Cerebellum (tissue), 4 donors: ENCODE measurements at places on chromosomes 6 and 20. TPM values are rescaled to one million over a fixed set of nuclear protein-coding genes. Genes with fewer than 3 reads are reported as not detected.
A peak's percentile ranks its signal among the peaks of the same experiment; 100 is the strongest.

DNA sequence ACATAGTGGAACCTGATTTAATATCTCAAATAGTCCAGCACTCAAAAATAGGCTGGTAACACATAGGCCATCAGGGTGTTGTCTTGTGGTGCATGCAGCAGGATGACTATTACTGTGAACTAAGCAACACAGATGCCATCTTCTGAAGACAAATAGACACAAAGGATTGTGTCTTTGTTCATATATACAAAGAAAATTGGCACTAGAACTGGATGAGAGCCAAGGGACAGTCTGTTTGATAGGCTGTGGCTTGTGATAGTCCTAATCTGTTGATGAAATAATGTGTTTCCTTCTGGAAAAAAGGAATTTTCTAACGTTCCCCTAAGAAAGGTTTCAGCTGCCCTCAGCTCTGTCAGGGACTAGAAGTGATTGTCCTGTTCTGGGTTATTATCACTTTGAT, 129.8 kb downstream of the TPBG start:
- no peak for DNase-seq

DNA sequence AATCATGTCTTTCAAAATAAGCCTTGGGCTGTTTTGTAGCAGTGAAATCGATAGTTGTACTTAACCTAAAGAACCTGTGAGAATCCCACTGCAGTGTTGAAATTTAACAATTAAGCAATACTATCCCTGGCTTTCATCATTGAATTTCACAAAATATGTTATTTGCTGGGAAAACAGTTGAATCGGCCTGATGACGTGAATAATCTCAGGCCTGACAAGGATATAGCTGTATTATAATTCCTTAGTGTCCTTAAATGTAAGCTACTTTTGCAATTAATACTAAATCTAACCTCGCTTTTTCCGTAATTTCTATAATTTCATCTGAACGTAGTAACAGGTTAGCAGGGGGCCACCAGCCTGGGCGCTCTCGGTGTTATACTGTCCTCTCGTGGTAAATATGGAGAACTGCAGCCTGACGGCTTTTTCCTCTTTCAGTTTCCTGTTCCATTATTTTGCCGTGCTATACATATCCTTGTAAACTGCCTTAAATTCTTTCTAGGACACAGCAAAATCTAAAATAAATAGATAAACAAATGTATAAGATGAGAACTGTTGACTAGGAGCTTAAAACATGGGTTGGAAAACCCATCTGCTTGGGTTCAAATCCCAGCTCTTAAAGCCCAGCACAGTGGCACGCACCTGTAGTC, 24.0 kb downstream of the MTFR2 start:
- DNase-seq, result peak; percentile 60

DNA sequence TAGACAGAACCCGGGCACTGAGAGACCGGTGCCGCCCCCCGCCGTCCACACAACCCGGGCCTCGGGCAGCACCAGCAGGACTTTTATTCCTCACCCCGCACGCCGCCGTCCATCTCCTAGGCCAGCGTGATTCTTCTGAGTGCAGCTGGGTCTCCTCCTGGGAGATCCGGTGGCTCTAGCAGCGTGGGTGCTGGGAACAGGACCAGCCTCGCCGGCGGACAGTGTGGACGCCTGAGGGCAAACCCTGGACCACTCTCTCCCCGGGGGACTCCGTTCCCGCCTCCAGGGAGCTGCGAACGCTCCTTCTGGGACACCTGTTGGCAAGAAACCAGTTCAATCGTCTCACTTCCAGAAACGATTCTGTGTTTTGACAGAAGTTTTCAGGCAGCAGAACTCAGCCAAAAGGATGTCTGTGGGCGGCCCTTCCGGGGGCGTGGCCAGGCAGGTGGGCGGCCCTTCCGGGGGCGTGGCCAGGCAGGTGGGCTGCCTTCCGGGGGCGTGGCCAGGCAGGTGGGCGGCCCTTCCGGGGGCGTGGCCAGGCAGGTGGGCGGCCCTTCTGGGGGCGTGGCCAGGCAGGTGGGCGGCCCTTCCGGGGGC, 130.7 kb downstream of the DLL1 start:
- DNase-seq, result no peak

DNA sequence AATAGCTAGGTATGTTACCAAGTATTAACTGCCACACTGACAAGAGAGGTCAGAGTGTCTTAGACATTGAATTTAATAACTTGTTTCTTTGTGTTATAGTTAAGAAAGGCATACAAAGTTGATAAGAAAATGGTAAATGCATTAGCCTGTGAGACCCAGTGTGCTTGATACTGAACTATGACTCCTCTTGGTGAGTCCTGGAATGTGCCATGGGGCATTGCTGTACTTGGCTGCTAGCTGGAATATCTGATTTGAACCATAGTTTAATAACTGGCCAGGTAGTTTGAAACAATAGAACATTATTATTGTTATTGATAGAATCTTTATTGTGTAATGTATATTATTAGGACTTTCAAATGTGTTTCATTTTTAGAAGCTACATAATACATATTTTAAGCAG, 70.0 kb downstream of the ZFAND3 start:
- no peak for DNase-seq

DNA sequence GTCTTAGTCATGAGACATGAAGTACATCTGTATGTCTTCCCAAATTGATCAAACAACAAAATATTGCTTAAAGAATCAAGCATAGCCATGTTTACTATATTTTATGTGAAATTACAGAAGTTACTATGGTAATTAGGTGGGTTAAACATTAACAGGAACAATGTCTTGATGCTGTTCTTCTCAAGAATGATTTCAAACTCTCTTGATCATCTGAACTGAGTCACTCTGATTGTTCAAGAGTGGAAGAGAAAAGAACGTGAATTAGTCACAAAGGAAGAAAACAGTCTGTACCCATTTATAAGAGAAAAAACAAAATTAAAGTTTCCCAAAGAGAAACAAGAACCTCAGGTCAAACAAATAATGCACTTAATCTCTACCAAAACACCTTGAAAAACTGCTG, 62.2 kb upstream of the NUP153 start:
- no peak for DNase-seq

GRCh38 chr6:149371154-149371553, 28.9 kb upstream of the SUMO4 start:
- DNase-seq, result no peak

DNA sequence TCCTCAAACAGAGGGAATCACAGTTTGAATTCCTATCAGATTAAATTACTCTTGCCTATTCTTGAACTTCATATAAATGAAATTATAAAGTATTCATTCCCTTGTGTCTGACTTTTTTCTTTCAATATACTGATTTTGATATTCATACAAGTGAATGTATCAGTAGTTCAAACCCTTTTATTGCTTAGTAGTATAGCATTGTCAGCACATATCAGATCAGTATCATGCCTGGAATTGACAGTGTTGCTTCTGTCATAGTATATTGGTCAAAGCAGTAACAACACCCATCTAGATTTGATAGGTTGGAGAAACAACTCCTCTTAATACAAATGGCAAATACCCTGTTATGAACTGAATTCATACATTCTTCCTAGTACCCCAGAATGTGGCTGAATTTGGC, 89.1 kb upstream of the SLC35F1 start:
- no peak for DNase-seq

The PTGIS gene
- total RNA-seq, result 9.7 TPM

The PRSS16 gene
- not detected for total RNA-seq
